ENCODE measurements at places on chromosomes 12 and 14. TPM values are rescaled to one million over a fixed set of nuclear protein-coding genes. Genes with fewer than 3 reads are reported as not detected.

RNASE7 gene
- not detected for total RNA-seq

TMEM30B gene
- under 0.01 TPM for total RNA-seq

TPI1 gene
- 1,011 TPM for total RNA-seq

SRRM4 gene
- not detected for total RNA-seq

LHX5 gene
- total RNA-seq: not detected

RIMKLB gene
- 87.8 TPM for total RNA-seq

COX8C gene
- total RNA-seq: not detected

Measured in epithelial cell of umbilical artery (primary cell).